ENCODE measurements at places on chromosomes 5 and 9.
A peak's percentile ranks its signal among the peaks of the same experiment; 100 is the strongest.

DNA sequence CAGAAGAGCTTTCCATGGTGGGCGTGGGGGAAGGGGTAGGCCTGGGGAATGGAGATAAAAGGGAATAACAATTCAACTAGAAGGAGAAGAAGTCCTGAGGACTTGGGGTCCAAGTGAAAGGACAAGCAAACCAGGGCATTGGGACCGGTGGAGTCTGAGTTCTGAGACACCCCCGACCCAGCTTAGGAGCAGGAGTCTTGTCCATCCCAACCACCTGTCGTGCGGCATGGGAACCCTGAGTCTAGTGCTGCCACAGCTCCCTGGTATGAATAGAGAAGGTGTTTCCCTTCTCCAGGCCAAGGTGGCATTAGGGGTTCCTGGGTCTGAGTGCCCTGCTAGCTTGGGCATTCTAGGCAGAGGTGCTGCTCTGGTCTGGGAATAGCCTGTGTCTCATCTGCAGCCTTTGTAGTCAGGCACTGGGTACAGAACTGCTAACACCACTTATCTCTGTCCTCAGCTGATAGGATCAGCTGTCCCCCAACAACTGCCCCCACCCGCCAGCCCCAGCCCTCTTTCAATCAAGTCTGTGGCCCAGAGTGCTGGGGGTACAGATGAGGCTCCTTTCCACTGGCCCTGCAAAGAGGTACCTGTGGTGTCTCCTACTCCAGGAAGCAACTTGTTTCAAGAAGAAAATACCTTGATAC is 9.9 kb downstream of the HNRNPAB start:
- DNase-seq: no peak

DNA sequence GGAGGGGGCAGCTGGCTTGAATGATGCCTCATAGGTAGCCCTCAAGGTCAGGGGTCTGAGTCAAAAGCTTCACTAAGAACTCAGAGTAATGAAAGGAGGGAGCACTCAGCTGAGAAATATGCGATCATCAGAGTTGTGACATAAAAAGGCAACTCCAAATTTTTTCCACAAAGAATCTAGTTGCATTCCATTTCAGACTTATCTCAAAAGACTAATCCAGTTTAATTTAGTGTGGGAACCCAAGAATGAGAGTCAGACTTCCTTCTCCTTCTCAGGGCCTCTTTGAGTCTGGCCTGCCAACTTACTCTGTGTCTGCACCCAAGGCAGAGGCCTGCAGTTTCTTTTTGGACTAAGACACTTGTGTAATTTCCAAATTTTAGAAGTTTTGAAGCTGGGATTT is 34.7 kb downstream of the GABRP start:
- DNase-seq: no peak

DNA sequence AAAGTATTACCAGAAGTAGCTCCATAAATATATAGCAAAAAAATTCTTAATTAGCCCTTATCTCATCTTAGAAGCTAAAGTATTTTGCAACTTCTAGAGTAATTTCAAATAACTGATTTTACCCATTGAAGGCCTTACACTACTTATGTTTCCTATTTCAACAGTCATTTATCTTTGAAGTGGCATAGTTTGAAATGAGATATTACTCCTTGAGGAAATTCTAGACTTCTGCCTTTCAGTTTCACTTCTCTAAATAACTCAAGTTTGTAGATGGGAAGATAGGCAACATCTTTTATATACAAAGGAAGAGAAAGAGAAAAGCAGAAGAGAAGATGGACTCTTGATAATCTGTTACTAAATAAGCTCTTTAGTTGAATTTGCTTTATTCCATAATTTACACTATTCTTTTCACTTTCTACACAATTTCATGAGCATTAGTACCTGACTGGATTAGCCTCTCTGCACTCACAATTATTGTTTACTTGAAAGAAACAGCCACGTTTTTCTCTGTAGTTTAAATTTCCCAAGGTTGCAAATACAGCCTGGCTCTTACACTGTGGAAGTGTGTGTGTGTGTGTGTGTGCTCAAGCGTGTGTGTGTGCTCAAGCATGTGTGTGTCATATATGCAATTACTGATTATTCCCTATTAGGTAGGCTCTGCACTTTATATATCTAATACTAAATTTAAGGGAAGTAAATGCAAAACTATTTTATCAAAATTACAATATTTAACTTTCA is 60.6 kb upstream of the EMB start:
- DNase-seq: no peak

- no peak for DNase-seq
Measured at GRCh38 chr5:132776131-132776937, 705 bp downstream of the SEPTIN8 start.

DNA sequence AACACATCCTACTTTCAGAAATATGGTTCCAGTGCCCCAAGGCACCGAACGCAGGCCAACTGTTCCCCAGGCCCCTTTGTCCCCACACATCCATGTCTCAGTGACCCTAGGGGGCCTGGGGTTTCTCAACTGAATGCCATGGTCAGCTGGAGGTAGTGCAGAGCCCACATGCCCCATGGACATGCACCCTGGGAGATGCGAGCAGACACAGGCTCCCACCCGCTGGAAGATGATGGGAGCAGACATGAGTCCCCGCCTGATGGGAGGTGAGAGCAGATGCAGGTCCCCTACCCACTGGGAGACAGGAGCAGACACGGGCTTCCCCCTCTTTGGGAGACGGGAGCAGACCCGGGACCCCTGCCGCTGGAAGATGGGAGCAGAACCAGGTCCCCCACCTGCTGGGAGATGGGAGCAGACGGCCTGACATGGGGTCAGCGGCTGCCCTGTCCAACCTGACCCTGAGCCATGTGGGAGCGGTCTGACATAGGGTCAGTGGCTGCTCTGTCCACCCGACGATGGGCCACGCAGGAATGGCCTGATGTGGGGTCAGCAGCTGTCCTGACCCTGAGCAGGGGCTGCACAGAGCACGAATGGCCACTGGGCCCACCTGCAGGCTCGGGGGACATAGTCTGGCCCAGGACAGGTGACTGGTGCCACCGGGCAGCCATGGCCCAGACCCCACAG is 18.4 kb downstream of the ZDHHC11B start:
- peak; percentile 85 for DNase-seq

DNA sequence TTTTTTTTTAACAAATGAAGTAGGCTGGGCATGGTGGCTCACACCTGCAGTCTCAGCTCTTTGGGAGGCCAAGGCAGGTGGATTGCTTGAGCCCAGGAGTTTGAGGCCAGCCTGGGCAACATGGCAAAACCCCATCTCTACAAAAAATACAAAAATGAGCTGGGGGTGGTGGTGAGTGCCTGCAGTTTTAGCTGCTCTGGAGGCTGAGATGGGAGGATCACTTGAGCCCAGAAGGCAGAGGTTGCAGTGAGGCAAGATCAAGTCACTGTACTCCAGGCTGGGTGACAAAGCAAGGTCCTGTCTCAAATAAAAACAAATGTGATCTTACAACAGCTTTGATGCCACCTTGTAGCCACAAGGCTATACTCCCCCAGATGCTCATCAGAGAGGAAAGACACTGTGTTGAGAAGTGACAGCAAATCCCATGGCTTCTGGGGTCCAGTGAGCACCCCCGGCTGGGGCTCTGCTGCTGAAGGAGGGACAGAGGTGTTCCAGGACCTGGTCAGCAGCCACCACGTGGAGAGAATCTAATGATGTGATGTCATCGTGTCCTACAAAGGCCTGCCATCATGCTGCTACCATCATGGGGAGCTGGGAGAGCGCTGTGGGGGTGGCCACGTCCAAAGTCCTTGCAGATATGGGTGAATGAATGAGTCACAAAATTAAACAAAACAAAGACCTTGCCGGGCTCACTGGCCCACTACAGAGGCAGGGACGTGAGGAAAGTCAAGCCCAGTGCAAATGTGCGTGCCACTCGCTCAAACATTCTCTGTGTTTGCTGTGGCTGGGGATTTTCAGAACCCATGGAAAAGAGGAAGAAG is 60.7 kb downstream of the PRRT1B start:
- peak; percentile 44 for DNase-seq

DNA sequence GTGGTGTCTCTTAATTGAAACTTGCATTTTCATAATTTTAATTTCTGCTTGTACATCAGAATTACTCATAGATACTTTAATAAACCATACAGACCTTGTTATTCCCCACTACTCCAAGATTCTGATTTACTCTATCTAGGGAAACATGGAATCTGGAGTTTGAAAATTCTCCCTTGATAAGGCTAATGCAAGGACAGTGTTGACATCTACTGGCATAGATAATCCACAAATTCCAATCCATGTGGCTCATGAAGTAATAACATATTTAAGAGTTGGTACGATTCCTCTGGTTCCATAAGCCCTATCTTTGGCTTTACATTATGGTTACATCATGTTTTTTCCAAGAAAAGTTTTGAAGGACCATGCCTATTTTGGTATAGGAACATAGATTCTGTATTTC is 759.2 kb downstream of the TLR4 start:
- no peak for DNase-seq

GRCh38 chr5:88143693-88144218 is 124.9 kb downstream of the TMEM161B start:
- DNase-seq: no peak

- DNase-seq: no peak
Measured at GRCh38 chr5:56327809-56328208, 94.7 kb upstream of the ANKRD55 start.

DNA sequence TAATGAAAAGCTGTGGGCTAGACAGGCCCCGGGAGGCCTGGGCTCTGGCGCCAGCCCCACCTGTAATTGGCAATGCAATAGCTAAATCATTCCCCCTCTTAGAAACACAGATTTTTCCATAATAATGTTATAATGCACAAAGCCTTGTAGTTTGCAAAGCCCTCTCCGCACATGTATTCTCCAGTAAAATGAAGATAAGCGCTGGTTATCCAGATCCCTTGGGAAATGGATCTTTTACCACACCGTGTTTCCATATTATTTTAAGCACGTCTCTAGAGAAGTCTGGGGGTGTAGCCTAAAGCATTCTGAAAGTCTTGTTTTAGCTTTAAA is 1.1 kb upstream of the APBA1 start:
- no peak for DNase-seq

GRCh38 chr5:171419688-171420430 is 412 bp downstream of the FGF18 start:
- peak; percentile 84 for DNase-seq

Data from posterior vena cava (tissue), 2 donors.